GM12891 (cell line): ENCODE measurements at places on chromosomes 3 and 15.

DNA sequence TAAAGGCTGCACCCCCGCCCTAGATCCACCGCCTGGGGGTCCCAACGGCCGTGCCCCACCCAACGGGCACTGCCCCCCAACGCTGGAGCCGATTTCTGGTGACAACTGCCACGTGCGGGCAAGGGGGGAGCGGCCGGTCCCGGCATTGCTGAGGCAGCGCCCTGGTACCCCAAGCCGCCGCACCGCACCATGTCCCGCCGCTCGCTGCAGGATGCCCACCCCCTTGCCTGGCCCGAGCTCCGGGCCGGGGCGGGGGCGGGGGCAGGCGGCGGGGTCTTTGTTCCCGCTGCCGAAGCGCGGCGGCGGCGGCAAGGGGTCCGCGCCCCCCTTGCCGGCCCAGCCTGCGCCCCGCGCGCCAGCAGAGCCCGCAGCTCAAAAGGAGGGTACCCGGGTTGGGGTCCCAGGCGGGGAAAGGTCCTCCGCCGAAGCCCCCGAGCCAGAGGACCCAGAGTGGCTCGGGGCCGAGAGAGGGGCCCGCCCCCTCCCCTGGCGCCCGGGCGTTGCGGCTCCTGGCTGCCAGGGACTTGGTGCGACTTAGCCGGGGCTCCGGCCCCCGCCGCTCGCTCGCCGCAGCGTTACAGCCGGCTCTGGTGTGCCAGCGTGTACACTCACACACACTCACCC lies 678 bp downstream of the SEMA7A start:
- DNase-seq = no peak

DNA sequence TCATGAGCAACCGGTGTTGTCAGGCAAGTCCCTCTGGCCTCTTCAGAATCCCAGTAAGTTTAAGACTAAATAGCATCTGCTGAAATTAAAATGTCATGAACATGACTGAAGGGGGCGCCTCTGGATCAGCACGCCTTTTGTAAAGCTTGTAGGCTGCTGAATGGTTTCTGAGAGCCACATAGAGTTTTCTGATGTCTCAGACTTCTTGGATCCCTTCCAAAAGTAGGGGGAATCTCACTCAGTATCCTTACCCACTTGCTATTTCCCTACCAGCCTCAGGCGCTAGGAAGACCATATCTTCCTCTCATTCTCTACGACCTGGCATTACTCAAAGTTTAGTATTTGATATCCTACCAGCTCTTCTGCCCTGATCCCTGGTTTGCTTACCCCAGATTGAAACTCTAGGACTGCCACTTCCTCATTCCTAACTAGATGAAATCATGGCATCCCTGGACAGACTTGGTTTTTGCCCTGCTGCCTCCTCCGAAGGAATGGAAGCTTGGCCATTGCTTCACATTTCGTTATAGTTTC lies 62.7 kb upstream of the CD47 start:
- DNase-seq = no peak

DNA sequence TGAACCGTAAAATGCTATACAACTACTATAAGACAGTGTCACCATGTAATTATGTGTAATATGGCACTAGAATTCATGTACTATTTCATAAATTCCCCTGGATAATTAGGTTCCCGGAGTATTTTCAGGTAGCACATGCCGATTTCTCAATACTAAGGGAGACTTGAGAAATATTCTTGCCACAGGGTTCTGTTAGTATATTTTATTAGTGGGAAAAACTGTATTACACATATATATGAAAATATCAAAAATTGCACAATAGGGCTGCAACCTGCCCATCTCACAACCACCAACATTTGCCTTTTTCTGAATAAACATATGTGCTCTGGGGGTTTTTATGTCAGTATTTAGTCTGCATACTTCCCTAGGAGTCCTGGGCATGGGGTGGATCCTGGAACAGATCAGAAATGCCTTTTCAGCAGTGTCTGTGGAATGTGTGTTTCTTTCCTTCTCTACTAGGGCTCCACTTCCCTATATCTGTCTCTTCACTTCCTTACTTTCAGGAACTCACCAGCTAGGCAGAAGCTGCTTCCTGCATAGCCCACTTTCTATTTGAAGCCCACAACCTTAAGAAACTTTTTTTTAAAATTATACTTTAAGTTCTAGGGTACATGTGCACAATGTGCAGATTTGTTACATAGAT lies 87.5 kb downstream of the RPL39L start:
- no peak for DNase-seq

DNA sequence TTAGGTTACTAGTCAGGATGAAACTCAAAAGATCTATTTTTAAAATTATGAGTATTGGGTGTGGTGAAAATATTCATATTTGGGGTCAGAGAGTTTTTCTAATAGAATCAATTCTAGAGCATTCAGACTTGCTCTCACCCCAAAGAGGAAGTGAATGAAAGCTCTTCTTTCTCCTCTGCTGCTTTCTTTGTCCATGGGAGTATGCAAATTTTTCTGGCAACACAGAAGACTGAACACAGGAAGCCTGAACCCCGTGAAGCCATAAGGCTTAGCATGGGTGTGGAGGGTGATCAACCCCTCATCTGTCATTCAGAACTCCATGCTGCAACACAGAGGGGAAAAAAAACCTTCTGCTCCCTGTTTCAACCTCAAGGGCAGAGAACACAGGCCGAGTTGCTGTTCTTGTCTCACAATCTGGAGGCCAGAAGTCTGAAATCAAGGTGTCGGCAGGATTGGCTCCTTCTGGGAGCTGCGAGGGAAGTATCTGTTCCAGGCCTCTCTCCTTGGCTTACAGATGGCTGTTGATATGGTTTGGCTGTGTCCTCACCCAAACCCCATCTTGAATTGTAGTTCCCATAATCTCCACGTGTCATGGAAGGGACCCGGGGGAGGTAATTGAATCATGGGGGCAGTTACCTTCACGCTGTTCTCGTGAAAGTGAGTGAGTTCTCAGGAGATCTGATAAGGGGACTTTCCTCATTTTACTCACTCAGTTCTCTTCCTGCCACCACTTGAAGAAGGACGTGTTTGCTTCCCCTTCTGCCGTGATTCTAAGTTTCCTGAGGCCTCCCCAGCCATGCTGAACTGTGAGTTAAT lies 33.7 kb upstream of the CD47 start:
- no peak for DNase-seq

DNA sequence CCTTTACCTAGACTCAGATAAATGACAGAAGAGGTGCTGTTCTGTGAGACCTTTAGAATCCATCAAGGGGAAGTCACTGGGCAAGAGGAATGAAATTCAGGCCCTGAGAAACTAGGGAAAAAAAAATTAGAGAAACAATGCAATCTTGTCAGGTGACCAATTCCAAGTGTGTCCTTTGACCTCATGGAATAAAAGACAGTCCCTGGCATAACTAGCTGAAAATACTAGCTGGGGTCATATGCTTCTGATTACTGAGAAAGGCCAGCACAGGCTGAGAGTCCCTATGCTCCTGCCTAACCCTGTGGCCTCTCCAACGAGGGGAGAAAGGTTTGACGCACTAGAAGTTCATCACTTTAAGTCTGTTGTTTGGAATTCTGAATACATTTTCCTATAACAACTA lies 167.3 kb downstream of the XXYLT1 start:
- no peak for DNase-seq

GRCh38 chr3:42071904-42072812 lies 19.0 kb upstream of the TRAK1 start:
- DNase-seq = no peak

DNA sequence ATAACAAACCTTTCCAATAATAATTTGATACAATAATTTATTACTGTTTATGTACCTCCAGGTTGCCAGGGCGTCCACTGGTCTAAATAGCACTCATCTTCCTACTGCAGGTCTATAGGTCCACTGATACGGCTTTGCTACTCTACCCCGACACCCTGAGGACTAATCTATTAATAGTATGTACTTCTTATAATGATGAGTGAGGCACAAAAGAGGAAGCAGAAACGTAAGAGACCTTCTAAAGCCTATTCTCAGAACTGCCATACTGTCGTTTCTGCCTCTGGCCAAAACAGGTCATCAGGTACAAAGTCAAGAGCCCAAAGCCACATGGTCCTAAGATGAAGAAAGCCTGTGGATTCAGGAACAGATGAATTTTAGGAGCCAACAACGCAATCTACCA lies 163.2 kb upstream of the GRM7 start:
- DNase-seq = no peak

DNA sequence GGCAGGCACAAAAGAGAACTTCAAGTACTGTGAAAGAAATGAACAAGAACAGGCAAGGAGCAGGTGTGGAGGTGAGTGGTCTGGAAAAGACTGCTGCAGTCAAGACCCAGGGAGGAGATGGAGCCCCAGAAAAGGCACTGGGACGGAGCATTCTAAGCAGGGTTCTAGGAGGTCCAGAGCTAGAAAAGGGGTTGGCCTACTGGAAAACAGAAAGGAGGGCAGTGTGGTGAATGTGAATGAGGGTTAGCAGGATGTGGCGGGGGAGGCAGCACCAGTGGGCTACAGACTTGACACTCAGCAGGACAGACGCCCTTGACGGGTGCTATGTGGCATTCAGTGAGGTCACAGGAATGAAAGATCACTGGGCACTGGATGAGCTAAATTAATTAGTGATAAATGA lies 75.7 kb downstream of the SENP2 start:
- no peak for DNase-seq

- DNase-seq = peak; percentile 27
These were observed 44.5 kb downstream of the OXNAD1 start for GRCh38 chr3:16309558-16309957.

- DNase-seq = no peak
These were observed 12.4 kb downstream of the TPM1 start for GRCh38 chr15:63054985-63055384.

- DNase-seq = no peak
These were observed 2.5 kb downstream of the AMOTL2 start for GRCh38 chr3:134371542-134372324.

- no peak for DNase-seq
These were observed 132.9 kb downstream of the MAGI1 start for GRCh38 chr3:65905771-65906170.

DNA sequence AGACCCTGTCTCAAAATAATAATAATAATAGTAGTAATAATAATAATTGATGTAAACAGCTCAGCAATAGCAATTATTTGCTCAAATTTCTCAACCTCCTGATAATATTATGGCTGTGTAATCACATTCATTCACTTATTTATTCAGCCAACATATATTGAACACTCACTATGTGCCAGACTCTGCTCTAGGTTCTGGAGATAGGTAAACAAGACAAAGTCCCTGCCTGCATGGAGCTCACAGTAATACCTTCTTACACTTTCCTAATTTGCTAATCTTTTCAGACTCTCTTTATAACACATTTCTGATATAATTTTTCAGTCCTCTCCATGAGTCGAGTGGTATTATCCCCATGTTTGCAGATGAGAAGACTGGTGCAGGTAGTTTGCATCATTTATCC lies 137.6 kb downstream of the KLHL25 start:
- DNase-seq = no peak

GRCh38 chr3:52110502-52110901 lies 43.7 kb downstream of the POC1A start:
- no peak for DNase-seq

GRCh38 chr3:177127008-177127407 lies 70.3 kb downstream of the TBL1XR1 start:
- no peak for DNase-seq
